ENCODE measurements at places on chromosomes 2 and 18.

DNA sequence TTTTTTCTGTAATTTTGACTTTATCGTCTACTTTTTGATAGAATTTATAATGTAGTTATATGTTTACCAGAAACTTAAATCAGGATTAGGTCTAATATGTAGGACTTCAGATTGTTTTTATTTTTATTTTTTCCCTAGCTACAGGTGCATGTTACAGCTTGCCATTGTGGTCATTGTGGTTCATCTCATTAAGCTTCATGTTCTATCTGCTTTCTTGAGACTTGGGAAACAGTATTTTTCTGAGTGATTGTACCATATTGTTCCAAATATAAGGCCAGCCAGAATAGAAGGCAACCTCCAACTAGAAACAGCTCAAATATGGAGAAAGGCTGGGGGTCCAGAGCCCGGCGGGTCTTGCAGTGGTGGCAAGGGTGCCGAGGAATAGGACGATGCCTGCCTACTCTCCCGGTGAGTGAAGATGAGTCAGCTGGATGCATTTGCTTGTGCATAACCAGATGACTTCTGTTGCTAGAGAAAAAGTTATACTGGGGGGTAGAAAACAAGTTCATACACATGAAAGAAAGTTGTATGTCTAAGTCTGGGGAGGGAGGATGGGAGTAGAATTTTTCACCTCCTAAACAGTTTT is 188.4 kb downstream of the CCDC85A start:
- no peak overlapping the region for H3K4me3 ChIP-seq
- no peak overlapping the region for H3K27ac ChIP-seq
- no peaks in the 10 kb centered on the region for H3K27me3 ChIP-seq
- no peaks in the 10 kb centered on the region for H3K4me1 ChIP-seq
- no peak for DNase-seq
- no peaks in the 10 kb centered on the region for H3K36me3 ChIP-seq

DNA sequence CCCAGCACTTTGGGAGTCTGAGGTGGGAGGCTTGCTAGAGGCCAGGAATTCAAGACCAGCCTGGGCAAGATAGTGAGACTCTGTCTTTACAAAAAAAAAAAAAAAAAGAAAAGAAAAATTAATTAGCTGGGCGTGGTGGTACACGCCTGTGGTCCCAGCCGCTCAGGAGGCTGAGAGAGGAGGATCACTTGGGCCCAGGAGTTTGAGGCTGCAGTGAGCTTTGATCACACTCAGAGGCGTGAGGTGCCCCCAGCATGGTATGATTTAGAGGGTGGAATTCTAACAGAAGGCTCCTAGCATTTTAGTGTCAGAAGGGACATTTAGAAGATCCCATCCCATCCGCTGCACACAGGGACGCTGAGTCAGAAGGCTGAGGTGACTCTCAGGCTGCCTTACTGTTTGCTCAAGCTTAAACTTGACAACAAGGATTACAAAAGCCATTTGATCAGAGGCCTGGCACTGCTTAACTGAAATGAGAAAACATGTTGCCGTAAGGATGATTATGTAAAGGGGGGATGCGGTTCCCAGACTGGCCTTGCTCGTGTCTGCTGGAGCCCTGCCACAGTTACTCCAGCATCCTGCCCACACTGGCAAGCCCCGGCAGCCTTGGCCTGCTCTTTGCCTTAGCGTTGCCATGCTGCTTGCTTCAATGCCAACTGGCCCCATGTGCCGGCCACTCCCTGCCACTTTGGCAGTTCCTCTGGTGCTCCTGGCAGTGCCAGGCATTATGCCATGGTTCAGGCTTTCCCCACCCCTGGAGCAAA is 45.6 kb upstream of the SLC1A4 start:
- no peaks in the 10 kb centered on the region for H3K27me3 ChIP-seq
- no peaks in the 10 kb centered on the region for H3K36me3 ChIP-seq

DNA sequence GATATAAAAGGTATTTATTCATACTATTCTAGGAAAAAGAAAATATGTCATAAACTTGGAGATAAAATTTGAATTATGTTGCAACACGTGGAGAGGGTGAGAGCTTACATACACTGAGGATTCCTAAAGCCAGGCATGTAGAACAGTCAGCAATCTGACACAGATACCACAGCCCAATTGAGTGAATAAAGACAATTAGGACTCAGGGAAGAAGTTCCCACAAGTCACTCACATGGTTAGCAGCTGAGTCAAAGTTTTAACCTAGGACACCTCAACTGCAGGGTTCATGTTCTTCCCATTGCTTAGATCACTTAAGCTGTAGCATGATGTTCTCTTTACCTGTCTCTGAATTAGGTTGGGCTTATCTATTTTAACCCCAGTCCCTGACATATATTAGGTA is 189.5 kb downstream of the CMPK2 start:
- DNase-seq: no peak
- H3K27me3 ChIP-seq: no peaks in the 10 kb centered on the region
- no peaks in the 10 kb centered on the region for H3K4me1 ChIP-seq
- H3K27ac ChIP-seq: no peak overlapping the region
- H3K4me3 ChIP-seq: no peak overlapping the region

DNA sequence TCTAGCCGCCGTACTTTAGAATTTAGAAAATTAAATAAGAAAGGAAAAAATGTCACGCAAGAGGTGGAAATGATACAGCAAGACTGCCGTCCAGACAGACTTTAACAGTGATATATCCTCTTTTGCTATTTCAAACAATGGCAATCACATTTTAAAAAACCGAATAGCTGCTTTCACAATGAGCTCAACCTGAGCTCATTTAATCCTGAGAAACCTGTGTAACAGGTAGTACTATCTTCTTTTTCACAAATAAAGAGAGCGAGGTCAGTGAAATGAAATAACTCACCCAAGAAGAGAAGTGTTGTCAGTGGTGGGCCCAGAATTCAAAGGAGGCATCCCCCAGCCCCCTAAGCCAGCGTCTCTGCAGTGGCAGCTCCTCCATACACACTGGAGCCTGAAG is 60.7 kb upstream of the DAPL1 start:
- no peak overlapping the region for H3K4me3 ChIP-seq
- no peak for DNase-seq
- H3K36me3 ChIP-seq: no peaks in the 10 kb centered on the region

DNA sequence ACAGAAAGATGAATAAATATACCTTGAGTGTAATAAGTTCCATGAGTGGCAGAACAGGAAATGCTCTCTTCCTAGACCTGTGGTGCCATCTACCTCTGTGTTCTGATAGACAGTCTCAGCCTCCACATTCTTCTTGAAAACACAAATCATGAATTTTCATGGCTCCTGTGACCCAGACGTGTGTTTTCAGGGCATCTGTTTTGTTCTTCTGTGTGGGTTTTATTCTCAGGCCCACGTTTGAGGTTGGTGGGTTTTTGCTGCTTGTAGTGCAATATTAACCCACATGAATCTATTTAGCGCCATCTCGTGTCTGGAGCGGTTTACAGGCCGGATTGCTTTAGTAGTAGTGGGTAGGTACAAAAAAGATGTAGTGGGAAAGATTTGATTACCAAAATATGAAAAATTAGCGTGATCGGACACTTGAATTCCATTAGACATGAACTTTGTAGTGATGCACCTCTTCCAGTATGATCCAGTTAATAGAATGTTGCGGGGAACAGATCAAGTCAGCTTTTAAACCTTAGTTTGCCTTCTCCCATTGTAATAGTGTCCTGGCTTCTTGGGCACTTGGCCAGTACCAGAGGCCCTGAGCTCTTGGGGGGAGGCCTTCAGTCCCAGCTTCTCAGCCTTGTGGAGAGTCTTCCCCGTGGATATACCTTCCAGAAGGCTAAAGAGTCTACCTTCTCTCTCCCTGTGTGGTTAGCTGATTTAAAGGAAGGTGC is 256.5 kb downstream of the TPGS2 start:
- no peak overlapping the region for H3K27ac ChIP-seq
- DNase-seq: no peak
- no peaks in the 10 kb centered on the region for H3K4me1 ChIP-seq
- no peaks in the 10 kb centered on the region for H3K27me3 ChIP-seq
- H3K4me3 ChIP-seq: no peak overlapping the region

DNA sequence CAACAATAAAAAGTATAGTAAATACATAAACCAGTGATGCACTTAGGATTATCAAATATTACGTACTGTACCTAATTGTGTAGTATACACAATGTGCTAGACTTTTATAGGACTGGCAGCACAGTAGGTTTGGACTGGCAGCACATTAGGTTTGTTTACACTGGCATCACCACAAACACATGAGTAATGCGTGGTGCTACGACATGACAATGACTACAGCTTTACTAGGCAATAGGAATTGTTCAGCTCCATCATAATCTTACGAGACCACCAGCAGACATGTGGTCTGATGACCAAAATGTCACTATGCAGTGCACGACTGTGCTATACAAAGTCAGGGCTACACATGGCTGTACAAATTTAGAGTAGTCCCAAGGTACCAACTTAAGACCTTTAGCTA is 2.3 kb downstream of the MBOAT2 start:
- H3K4me3 ChIP-seq: no peak overlapping the region
- no peaks in the 10 kb centered on the region for H3K36me3 ChIP-seq
- no peaks in the 10 kb centered on the region for H3K27me3 ChIP-seq
- peaks cover 40% of the 10 kb centered on the region for H3K4me1 ChIP-seq

GRCh38 chr18:2121224-2121623 is 450.1 kb downstream of the METTL4 start:
- H3K4me1 ChIP-seq: no peaks in the 10 kb centered on the region
- H3K4me3 ChIP-seq: no peak overlapping the region
- H3K27ac ChIP-seq: no peak overlapping the region
- no peaks in the 10 kb centered on the region for H3K36me3 ChIP-seq

DNA sequence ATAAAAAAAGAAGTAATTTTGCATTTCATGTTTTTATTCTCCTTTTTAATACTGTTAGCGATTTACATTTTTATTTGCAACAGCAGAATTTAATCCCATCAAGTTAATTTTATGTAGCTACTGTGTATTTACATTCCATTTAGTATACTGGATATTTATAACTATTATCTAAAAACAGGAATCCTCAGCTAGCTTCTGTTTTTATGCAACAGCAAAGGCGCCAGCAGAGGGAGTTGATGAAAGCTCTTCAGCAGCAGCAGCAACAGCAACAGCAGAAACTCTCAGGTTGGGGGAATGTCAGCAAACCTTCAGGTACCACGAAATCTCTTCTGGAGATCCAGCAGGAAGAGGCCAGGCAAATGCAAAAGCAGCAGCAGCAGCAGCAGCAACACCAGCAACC is 26.2 kb upstream of the SNORC start:
- DNase-seq: no peak
- H3K27ac ChIP-seq: no peak overlapping the region
- no peaks in the 10 kb centered on the region for H3K4me1 ChIP-seq
- H3K36me3 ChIP-seq: peaks cover 96% of the 10 kb centered on the region

DNA sequence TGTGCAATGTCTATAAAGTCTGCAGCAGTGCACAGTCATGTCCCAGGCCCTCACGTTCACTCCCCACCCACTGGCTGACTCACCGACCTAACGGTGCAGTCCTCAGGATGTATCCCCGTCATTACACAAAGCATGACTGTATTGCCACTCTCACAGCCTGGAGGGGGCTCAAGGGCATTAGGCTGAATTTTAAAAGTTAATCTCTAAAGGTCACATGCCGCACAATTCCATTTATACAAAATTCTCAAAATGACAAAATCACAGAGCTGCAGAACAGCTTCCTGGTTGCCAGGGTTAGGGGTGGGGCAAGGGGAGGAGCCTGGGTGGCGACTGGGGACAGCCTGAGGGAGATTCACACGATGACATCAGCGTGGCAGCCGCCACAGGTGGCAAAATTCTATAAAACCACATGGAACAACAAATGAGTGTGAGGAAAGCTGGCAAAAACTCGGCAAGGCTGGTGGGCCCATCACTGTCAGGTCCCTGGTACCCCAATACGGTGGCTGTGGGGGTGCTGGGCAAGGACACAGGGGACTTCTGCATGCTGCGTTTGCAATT is 97.6 kb downstream of the NDUFA10 start:
- H3K27ac ChIP-seq: no peak overlapping the region
- H3K4me1 ChIP-seq: peaks cover 4% of the 10 kb centered on the region
- DNase-seq: peak; percentile 84
- no peaks in the 10 kb centered on the region for H3K36me3 ChIP-seq

DNA sequence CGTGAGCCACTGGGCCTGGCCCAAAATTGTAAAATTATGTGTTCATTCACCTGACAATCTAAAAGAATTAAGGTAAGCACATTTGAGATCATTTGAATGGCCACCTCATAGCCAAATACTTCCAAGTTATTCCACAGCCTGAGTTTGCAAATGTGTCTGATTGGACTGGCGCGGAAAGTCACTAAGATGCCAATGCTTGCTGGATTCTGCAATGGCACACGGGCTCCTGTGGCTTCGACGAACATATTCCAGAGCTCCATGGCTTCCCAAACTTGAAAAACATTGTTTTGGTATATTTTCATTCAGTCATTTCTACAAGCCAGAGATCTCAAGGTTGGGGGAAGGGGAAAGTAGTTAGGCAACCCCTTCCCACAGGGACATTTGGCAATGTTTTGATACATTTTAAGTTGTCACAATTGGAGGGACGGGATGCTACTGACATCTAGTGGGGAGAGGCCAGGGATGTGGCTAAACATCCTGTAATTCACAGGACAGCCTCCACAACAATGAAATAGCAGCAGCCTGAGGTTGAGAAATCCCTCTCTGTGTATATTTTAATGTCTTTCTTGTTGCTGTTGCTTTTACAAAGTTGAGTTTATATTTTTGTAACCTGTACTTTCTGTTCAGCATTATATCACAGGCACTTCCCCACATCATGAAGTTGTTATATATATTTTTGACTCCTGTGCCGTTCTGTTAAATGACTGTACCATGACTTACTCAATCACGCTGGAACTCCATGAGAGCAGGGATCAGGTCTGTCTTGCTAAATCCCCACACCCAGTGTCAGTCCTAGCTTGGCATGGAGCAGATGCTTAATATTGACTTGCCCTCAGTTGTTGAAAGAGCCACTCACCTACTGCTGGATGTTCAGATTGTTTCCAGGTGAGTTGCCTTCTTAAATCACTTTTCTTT is 56.9 kb downstream of the COL4A4 start:
- DNase-seq: no peak
- H3K27ac ChIP-seq: no peak overlapping the region
- H3K27me3 ChIP-seq: no peaks in the 10 kb centered on the region
- H3K4me1 ChIP-seq: no peaks in the 10 kb centered on the region

DNA sequence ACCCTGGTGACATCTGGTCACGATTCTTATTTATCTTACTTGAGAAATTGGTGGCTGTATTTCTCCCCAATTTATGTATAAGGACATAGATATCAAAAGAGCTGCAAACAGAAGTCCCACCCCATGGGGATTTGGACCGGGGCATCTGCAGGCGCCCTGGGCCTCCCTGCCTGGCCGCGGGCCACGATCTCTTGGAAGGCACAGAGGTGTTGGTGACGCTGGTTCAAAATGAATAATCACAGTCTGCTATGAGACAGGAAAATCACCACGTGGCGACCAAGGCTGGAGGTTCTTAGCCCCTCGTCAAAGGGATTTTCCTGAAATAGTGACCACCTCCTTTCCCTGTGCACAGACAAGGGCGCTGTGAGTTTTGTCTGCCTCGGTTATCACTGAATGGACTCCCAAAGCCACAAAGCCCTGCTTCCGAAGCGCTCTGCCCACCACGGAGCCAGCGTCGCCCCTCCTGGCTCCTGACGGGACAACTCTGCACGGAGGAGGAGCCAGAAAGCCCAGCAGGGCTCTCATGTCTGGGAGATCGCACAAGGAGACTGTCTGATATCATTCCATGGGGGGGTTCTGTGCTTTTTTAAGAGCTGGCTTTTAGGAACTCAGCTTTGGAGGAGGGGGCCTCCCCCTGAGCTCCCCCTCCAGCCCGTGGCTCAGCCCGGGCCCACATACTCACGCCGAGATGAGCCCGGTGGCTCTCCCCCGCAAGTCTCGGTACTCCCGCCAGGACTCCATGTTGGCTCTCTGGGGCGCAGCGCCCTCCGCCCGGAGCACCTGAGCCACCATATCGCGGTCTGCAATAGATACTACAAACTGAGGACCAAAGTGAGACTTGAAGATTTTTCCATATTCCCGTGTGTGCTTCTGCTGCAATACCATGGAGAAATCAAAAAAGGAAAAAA is 14.6 kb downstream of the CYP27C1 start:
- no peak overlapping the region for H3K4me3 ChIP-seq
- no peaks in the 10 kb centered on the region for H3K4me1 ChIP-seq
- no peaks in the 10 kb centered on the region for H3K27me3 ChIP-seq
- H3K36me3 ChIP-seq: no peaks in the 10 kb centered on the region

Measured in RWPE2 (cell line).